Amniotic stem cell (primary cell): ENCODE measurements at places on chromosomes 3 and 15.

DNA sequence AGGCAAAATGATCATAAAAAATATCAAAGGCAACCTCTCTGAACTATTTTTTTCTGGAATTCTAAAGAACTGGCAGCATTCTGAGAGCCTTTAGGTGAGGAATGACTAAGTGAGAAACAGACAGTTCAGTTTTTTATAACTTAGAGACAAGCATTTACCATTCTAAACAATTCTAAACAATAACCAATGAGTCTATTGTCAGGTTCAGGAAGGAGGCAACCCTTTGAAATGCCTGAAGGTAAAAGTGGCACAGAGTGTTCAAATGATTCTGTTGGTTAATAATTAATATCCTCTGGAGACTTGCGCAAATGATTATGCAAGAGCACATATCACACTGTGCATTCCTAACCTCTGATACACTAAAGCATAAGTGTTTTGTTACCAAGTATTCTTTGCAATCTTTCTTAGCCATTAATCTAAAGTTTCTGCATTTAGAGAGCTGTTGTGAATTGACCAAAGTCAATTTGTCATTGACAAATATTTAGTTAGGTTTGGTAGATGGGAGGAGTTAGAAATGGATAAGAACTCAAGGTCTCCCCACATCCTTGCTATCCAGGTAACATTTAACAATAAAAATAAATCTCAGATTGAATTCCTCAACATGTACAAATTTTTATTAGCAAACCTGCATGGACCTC lies 9.2 kb upstream of the TGFBR2 start:
- no peak for DNase-seq

GRCh38 chr3:129034642-129035041 lies 25.9 kb upstream of the GP9 start:
- no peak for DNase-seq

DNA sequence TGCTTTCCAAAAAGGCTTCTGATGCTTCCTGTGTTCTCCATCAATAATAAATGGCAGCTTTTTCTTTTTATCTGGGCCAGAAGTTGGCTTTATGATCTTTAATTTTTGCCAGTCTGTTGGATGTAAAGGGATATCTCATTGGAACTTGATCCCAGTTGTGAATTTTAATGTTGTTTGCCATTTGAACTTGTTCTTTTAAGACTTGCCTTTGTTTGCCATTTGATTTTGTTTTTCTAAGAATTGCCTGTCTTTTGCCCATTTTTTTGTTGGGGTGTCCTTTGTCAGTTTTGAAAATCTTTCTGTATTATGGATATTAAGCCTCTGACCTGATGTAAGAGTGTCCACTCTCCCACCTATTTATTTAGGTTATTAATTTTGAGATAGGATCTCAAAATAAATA lies 9.8 kb downstream of the FXR1 start:
- no peak for DNase-seq

DNA sequence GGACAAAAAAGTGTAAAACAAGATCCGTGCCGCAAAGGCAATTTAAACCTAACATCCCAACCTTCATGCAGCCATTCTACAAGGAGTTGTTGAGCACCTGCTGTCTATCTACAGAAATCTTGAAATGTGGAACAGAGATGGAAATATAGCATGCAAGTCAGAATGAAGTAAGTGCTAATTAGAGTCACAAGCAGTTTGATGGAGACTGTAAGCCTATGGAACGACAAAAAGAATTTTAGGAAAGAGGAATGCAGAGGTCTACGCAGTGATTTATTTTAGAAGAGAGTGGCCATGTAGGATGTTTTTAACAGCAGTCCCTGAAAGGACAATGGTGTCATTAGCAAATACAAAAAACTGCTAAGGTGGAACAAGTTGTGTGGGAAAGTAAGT lies 851 bp upstream of the DCBLD2 start:
- no peak for DNase-seq

- DNase-seq = no peak
Measured at GRCh38 chr3:126395846-126396513, 1.3 kb downstream of the CFAP100 start.

DNA sequence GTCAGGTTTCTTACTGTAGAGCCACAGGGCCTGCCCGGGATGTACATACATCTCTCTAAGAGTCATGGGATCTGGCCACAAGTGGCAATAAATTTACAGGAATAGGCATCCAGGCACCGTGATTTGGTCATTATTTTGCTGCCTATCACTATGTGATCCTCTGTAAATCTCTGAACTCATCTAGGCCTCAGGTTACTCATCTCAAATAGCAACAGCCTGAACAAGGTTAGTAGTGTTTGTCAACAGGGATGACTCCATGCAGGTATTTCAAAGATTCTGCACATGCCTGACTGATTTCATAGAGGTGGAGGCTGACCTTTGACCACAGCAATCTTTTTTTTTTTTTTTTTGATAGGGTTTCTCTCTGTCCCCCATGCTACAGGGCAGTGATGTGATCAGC lies 88.8 kb upstream of the TBL1XR1 start:
- DNase-seq = no peak

- no peak for DNase-seq
Measured at GRCh38 chr15:100001405-100001804, 268.2 kb upstream of the LYSMD4 start.

DNA sequence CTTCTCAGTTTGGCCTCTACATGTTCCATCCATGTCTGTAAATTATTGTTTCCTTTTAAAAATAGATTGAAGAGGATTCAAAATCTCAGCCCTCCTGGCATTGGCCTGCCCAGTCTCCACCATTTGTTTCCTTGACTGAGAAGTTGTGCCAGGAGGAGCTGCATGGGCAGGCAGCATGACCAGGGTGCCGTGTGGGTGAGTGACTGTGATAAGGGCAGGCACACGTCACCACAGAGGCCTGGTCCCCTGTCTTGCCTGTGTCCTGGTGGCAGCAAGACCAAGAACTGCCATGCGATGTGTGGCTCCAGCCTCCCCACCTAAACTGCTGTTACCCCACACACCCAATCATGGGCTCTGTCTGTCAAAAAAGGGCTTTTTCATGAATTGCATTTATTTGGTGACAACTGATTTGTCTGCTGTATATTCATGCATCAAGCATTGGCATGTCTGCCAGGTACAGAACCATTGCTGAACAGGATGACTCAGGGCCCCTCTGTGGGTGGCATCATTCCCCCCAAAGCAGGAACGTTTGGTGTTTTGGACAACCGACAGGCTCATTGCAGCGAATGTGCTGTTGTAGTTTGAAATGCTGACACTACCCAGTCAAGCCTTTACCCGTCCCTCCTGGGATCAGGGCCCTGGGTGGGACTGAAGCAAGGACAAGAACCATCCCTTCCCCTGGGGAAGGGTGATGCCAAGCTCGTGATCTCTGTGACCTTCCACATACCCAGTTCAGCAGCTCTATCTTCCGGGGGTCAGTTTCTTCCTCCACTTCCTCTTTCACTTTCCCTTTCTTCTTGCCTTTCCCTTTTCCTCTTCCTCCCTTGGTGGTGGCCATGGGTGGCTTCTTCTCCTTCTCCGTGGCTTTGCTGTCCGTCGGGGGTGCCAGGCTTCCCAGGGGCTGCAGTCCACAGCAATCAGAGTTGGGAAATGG lies 51.6 kb downstream of the TRPM1 start:
- DNase-seq = no peak

GRCh38 chr15:90650117-90650955 lies 66.8 kb upstream of the BLM start:
- no peak for DNase-seq

- DNase-seq = no peak
Measured at GRCh38 chr3:126124896-126125295, 41.0 kb upstream of the SLC41A3 start.

- DNase-seq = no peak
Measured at GRCh38 chr15:40787344-40787841, 17.6 kb downstream of the C15orf62 start.

DNA sequence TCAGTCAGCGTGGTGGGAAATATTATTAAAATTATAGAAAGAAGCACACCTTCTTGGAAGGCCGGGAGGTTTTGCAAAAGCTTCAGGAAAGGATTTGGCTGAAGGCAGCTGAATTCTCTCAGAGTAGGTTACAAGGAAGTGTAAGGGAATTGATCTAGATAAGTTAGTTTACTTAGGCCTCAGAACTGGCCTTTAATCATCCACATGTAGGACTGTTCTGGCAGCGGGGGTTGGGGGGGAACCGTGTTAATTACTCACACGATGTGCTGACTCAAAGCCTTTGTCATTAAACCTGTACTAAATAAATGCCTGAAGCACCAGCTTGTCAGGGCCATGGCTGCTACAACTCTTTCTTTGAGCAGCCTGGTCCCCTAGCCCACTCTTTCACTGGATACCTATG lies 12.8 kb downstream of the ASB14 start:
- no peak for DNase-seq

DNA sequence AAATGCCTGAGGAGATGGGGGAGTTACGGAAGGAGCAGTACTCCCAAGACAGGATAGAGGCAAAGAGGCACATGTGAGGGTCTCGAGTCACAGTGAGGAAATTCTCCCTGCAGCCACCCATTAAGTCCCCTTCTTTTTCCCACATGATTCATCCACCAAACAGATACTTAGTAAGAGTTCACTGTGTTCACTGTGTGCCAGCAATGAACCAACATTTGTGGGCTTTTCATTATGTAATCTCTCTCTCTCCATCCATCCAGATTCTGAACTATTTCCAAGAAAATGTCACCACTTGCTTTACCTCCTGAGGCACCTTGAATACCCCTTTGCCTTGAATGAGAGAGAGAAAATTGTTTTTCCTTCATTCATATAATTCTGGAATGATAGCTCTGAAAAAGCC lies 24.6 kb upstream of the LRRFIP2 start:
- no peak for DNase-seq

DNA sequence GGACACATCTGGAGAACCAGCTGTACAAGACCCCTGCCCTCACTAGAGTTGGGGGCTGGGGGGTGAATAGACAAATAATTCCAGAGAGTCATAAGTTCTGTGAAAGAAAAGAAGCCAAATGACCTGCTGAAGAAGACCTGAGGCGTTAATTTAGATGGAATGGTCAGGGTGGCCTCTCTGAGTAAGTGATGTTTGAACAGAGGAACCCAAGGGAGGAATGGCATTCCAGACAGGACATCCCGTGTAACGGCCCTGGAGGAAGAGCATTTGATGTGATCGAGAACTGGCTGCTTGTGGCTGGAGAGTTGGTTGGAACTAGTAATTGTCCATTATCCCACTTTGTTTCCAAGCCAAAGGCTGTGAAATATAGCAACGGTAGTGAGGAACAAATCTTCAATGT lies 1.7 kb downstream of the NR2C2 start:
- DNase-seq = no peak

DNA sequence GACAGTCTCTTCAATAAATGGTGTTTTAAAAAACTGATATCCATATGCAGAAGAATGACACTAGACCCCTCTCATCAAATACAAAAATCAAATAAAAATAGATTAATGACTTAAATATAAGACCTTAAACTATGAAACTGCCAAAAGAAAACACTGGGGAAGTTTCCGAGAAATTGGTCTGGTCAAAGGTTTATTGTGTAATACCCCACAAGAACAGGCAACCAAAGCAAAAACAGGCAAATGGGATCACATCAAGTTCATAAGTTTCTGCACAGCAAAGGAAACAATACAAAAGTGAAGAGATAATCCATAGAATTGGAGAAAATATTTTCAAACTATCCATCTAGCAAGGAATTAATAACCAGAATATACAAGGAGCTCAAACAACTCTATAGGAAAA lies 126.2 kb downstream of the GOLIM4 start:
- no peak for DNase-seq

GRCh38 chr3:7630925-7631324 lies 770.0 kb downstream of the GRM7 start:
- no peak for DNase-seq

- DNase-seq = no peak
Measured at GRCh38 chr3:142664819-142665218, 59.0 kb upstream of the TRPC1 start.

DNA sequence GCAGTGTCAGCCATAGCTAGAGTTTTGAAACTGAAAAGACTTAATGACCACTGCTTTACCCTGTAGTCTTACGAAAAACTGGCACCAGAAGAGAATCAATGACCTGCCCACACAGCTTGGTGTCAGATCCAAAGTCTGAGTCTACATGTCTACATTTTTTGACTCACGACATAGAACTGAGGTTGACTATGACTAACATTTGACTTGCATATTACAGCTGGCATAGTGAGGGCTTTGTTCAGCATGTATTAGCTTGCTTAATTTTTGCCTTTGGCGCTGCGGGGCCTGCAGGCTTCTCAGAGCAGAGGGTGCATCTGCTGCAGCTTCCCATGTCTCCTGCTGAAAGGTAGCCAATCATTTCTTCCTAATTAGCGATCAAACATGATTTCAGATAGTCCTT lies 167.0 kb downstream of the EBLN2 start:
- DNase-seq = no peak

- no peak for DNase-seq
Measured at GRCh38 chr15:88654430-88655102, 15.8 kb downstream of the ISG20 start.

DNA sequence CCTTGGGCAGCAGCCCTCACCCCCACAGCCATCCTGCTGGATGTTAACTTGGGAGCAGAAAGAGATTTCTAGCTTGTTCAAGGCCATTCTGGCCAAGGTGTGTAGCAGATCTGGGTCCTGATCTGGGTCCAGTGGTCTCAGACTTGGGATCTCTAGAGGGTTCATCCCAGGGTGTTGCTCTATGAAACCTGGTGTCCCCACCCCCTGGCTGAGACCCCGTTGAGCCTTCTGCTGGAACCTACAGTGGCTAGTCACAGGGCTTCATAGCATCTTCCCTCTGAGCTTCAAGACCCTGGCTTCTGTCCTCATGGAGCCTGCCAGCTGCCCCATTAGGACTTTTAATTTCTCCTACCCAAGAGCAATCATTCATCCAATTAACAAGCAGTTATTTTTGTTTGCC lies 64.3 kb downstream of the EPHB1 start:
- DNase-seq = no peak

- DNase-seq = no peak
Measured at GRCh38 chr15:64369078-64369607, 12.1 kb downstream of the PCLAF start.

GRCh38 chr15:59168536-59168935 lies 38.1 kb upstream of the LDHAL6B start:
- no peak for DNase-seq

DNA sequence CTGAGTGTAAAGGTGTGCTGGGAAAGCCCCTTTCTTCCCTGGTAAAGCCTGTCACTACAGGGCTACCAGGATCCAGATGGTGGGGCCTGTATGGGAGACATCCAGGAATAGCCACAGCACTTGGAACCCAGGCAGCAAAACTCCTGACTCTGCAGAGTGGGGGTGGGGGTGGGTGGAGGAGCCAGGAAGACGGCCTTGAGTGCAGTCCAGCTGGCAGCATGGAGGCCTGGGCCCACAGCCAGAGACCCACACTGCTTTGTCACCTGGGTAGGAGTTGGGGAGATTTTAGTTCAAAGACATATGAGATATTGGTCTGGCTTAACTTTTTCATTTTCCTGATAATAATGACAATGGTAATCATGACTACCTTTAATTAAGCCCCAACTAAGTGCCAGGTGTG lies 116.7 kb upstream of the MRPS22 start:
- DNase-seq = no peak

- no peak for DNase-seq
Measured at GRCh38 chr3:127670229-127670559, 2.6 kb upstream of the ABTB1 start.

GRCh38 chr3:73571238-73571794 lies 53.4 kb downstream of the PDZRN3 start:
- DNase-seq = no peak
